ENCODE measurements at places on chromosomes 1 and 21.

DNA sequence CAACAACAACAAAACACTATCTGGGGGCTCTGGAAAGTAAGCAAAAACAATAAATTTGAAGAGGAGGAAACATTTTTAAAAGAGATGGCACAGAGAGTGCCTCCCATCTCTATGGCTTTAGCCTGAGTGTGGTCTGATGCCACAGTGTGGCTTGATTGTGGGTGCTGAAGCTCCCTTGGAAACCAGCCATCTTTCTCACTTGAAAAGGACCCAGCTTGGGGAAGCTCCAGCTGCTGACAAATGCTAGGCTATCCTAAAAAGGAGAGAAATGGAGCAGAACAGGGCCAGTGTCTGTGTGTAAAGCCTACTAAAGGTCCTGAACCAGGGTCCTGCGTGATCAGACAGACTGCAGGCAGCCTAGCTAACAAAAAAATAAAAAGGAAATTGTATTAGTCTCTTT is 642.0 kb upstream of the PTBP2 start:
- no peak for DNase-seq

DNA sequence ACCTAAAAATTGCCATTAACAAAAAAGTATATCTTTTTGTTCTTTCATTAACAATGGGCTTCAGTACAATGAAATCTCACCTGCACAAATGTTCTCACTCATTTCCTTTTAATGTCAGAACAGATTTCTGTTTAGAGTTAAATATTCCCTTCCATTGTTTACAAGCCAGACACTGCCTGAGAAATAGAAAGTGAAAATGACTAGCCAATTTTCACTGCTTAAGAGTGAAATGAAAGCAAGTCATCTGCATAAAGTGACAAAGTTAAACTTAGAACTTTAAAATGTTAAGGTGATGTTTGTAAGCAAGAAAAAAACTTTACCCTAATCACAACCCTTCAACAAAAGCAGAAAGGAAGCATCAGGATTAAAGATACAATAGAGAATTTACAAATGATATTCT is 27.5 kb downstream of the COA6 start:
- no peak for DNase-seq

GRCh38 chr1:208110296-208110695 is 133.9 kb downstream of the PLXNA2 start:
- DNase-seq: no peak

DNA sequence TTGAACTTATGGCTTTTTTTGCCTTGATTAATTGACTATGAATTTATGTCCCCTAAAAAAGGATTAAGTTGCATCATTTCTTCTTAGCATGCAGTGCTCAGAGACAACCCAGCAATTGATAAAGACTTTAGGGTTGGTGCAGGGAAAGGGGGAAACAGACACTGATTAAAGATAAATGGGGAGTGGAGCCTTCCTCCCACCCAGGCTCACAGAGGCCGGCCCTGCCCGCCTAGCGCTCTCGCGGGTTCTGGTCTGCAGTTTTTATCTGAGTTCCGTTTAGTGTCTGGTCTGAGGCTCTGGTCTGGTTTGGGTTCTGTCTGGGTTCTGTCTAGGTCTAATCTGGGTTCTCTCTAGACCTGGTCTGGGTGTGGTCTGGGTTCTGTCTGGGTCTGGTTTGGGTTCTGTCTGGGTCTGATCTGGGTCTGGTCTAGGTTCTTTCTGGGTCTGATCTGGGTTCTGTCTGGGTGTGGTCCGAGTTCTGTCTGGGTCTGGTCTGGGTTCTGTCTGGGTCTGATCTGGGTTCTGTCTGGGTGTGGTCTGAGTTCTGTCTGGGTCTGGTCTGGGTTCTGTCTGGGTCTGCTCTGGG is 48.1 kb downstream of the ABCG1 start:
- no peak for DNase-seq

DNA sequence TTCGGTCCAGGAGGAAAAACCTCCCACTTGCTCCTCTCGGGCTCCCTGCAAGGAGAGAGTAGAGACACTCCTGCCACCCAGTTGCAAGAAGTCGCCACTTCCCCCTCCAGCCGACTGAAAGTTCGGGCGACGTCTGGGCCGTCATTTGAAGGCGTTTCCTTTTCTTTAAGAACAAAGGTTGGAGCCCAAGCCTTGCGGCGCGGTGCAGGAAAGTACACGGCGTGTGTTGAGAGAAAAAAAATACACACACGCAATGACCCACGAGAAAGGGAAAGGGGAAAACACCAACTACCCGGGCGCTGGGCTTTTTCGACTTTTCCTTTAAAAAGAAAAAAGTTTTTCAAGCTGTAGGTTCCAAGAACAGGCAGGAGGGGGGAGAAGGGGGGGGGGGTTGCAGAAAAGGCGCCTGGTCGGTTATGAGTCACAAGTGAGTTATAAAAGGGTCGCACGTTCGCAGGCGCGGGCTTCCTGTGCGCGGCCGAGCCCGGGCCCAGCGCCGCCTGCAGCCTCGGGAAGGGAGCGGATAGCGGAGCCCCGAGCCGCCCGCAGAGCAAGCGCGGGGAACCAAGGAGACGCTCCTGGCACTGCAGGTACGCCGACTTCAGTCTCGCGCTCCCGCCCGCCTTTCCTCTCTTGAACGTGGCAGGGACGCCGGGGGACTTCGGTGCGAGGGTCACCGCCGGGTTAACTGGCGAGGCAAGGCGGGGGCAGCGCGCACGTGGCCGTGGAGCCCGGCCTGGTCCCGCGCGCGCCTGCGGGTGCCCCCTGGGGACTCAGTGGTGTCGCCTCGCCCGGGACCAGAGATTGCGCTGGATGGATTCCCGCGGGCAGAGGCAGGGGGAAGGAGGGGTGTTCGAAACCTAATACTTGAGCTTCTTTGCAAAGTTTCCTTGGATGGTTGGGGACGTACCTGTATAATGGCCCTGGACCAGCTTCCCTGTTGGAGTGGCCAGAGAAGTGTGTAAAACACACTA is 45.3 kb downstream of the MRPL39 start:
- no peak for DNase-seq

- DNase-seq: no peak
These were observed 35.0 kb downstream of the UBE2T start for GRCh38 chr1:202306535-202307345.

DNA sequence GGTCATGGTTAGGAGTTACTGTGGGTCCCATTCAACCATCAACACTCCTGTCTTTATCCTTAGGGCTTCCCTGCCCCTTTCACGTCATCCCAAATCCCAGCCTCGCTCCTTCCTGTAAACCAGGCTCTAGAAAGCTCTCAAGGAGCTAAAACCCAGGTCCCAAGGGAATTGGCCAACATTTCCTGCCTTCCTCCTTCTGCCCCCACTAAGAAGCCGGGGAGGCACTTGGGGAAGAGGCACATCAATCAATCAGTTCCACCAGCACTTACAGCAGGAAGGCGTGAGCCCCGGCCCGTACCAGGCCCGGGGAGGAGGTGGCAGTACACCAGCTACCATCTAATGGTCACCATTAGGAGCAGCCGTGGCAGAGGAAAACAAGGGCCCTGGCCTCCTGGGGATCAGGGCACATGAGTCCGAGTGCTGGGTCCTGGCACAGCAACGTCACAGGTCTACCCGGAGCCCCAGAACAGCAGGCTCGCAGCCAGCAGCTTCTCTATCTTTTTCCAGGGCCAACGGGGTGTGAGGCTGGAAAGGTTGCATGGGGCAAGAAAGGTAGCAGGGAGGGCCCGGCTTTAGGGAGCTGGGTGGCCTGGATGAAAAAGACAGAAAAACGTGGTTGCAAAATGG is 108.6 kb downstream of the CASZ1 start:
- no peak for DNase-seq
